ENCODE measurements at places on chromosomes 4 and X.

DNA sequence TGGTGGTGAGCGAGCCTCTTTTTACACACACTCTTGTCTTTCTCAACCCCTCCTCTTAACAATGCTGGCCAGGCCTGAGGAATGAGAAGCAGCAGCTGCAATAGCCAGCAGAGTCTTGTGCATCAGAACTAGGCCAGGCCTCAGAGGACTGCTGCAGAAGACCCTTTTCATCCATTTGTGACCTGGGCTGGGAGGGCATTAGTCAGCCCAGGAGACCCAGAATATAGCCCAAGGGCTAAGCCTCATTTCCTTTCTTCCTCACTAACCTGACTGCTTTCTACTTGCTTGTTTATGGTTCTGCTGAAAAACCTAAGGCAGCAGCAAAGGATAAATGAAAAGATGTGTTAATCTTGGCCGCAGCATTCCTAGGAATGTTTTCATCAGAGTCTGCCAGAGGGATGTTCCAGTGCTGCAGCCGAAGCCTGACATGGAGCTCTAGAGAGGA lies 254.7 kb upstream of the AR start:
- no peak for DNase-seq

DNA sequence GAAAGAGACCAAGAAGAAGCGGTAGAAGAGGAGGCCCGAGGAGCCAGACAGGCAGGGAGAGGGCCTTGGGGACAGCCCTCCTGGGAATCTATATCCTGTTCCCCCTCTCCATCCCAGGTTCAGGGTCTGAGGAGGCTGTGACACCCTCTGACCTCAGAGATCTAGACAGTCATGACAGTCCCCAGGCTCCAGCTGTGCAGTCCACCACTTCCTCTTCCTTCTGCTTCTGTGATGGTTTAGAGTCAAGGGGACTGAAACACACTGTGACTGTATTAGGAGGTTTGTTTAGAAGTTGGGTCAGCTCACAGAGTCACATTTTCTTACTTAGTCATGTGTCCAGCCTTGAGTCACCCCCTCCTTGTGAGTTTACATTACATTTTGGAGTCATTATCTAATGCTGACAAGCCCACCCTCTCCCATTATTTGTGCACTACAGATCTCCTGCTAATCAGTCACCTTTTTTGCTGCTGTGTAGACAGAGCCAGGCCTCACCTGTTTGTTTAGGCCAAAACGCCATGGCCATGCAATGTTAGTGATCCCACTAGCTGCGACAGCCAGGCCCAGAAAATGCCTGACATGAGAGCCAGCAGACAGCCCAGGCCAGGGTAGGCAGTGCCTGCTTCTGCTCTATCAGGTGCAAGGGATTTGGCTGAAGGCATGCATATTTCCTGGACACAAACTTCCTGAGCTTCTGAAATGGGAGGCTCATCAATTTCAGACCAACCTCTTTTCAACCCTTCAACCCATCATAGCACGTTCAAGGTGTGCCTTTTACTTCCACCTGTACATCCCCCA lies 26.0 kb downstream of the MANBA start:
- no peak for DNase-seq

GRCh38 chrX:28225513-28225912 lies 244.3 kb upstream of the DCAF8L1 start:
- no peak for DNase-seq

DNA sequence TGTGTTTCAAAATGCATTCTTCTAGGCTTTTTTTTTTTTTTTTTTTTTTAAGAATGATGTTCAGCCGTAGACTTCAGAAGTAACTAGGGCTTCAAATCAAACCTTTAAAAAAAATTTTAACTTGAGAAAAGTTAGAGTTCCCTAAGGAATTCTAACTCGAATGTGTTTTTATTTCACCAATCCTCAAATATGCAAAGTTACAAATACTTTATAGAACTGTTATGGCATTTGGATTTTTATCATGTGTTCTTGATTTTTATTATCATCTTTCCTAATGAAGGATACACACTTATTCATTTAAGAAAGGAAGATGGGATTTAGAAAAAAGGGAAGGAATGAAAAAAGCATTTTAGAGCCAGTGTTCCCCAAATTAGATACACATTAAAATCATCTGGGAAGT lies 200.6 kb upstream of the LDB2 start:
- no peak for DNase-seq

DNA sequence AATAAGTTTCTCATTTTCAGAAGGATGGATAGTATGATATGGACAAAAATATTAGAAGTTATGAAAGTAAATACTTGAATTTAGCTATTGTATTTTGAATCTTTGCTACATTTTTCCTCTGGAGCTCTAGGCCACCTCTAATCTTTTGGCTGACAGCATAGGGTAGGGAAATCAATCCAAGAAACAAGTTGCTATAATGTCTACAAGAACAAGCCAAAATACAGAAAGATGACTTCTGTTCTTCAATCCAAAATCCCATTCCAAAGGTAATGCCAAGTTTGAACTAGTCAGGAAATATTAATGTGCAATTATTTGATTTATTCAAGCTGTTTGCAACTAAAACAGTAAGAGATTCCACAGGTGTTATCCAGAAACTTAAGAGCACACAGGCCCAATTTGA lies 1323.1 kb downstream of the ADGRL3 start:
- no peak for DNase-seq
